ENCODE measurements at places on chromosomes 4 and X.

GRCh38 chrX:131617182-131617581 is 73.3 kb downstream of the OR13H1 start:
- peak; percentile 84 for DNase-seq

DNA sequence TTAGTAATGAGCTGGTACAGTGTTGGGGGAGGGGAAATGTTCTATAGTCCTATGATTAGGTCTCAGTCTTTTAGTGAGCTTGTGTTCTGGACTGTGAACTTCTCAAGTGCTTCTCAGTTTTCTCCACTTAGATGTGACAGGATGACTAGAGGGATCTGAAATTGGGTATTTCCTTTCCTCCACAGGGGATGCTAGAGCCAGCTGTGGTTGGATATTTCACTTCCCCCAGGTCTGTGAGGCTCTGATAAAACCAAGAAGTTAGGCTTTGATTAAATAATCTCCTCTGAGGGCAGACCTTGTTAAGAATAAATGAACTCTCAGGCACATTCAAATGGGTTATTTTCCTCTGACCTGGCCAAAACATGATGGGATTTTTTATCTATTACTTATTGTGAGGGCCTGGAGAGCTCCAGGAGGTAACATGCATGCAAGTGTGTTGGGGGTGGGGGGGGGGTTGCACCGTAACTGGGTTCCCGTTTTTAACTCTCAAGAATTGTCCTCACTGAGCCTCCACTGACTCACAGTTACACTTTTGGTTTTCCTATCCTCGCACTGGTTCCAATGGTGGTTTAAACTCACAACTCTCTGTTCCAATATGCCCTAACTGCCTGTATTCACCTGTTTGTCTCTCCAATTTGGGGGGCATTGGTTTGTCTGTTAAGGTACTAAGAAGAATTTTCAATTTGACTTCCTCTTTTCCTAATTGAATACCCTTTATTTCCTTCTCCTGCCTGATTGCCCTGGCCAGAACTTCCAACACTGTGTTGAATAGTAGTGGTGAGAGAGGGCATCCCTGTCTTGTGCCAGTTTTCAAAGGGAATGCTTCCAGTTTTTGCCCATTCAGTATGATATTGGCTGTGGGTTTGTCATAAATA is 28.1 kb upstream of the GLRA3 start:
- no peak for DNase-seq

- DNase-seq, result no peak
These were observed 55.6 kb downstream of the JADE1 start for GRCh38 chr4:128865132-128865531.

GRCh38 chr4:38075370-38076152 is 115.4 kb downstream of the PTTG2 start:
- no peak for DNase-seq

GRCh38 chrX:46070421-46070820 is 474.8 kb downstream of the ZNF674 start:
- DNase-seq, result no peak

GRCh38 chr4:177235026-177235425 is 74.6 kb upstream of the NEIL3 start:
- DNase-seq, result peak; percentile 48
